Activated CD4-positive, alpha-beta T cell treated with anti-CD3 and anti-CD28 coated beads for 1 hour (primary cell): ENCODE measurements at places on chromosomes 2 and 18.

GRCh38 chr2:67570611-67571010, 173.5 kb downstream of the ETAA1 start:
- no peak for DNase-seq

GRCh38 chr2:191885098-191885497, 38.2 kb upstream of the CAVIN2 start:
- no peak for DNase-seq

- peak; percentile 62 for DNase-seq
These were observed at the start of gene ASTL for GRCh38 chr2:96138179-96139145. Gene ASTL (minus strand): TSS chr2:96138502. CDS start chr2:96138436, 66 bp downstream.

DNA sequence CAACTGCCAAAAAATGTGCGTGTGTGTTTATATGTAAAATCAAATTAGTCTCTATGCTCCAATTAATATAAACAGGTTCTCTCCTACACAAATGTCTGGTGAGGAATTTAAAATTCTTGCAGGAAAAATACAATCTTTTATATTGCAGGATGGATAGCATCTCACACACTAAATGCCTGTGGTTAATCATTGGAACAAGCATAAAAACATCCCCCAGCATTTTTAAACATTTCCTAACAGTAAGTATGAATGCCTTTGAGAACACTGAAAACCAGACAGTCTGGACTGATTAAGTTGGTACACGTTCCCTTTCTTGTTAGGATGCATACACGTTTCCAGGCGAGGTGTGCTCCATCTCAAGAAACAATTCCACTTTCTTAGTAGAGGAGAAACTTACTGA, 29.9 kb upstream of the PDE1A start:
- no peak for DNase-seq

GRCh38 chr2:236703373-236703709, 133.7 kb downstream of the ACKR3 start:
- DNase-seq = no peak

GRCh38 chr2:165567273-165567672, 97.8 kb downstream of the CSRNP3 start:
- DNase-seq = no peak

- no peak for DNase-seq
These were observed 1356.8 kb upstream of the CRIM1 start for GRCh38 chr2:34998741-34999140.

DNA sequence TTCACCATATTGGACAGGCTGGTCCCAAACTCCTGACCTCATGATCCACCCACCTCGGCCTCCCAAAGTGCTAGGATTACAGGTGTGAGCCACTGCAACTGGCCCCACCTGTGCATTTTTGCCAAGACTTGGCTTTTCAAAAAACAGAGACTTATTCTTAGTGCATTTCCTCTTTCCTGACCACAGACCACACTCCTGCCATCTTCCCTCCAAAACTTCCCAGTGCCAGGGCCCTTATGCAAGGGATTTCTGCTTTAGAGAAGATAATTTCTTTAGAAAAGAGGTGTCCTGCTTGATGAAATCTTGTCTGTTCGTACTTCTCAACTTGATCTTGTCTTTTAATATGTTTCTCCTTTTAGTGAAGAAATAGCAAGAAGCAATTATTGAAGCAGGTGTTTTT, 98.8 kb upstream of the ZNF516 start:
- DNase-seq = no peak

DNA sequence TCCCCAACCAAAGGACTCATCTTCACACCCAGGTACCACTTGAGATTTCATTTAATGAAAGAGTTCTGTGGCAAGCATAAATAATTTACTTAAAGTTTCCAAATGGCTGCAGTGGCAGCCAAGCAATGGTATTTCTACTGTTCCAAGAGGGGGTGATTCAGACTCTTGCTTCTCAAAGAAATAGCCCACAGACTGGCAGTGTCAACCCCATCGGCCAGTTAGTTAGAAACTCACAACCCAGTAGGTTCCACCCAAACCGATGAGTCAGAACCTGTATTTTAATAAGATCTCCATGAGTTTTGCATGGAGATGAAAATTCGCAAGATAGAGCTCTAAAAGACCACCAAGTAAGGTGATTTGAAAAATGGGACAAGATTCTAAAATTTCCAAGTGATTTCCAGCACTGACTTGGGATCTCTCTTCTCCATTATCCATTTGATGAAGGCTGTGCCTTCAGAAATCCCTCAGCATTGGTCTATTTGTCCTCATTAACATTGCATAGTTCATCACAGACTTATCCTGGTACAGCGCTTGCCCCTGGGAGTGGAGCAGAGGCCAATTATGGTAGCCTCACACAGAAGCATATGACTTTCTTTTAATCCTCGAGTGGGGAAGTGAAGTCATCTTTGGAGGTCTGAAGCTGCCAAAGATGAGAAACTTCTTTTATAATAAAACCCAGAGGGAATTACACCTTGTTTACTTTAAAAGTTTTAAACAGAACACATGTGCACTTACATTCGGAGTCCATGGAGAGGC, 361.4 kb upstream of the ID2 start:
- DNase-seq = no peak

DNA sequence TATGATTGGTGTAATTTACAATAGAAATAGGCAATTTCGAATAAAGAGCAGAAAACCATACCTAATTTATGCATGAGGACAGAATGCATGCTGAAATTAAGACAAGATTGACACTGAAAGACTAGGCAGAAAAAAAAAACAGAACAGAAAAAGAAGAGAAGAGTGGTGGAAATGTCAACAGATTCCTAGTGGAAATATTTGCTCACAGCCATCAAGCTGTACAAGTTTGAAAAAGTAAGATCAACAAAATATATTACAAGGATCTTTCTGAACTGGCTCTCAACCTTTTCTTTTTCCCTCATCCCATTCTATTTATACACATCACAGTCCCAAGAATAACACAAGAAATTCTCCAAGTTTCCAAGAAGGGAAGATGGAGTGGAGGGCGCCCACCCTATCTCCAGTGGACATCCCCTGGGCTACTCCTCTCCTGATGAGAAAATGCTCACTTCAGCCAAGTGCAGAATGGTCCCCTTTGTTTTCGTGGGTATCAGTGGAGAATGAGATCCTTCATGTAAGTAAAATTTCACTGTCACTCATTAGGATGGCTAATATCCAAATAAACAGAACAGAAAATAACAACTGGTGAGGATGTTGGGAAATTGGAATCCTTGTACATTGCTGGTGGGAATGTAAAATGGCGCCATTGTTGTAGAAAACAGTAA, 51.0 kb upstream of the ZNF532 start:
- DNase-seq = no peak

GRCh38 chr18:48991319-48991660, 40.5 kb upstream of the SMAD7 start:
- DNase-seq = no peak

DNA sequence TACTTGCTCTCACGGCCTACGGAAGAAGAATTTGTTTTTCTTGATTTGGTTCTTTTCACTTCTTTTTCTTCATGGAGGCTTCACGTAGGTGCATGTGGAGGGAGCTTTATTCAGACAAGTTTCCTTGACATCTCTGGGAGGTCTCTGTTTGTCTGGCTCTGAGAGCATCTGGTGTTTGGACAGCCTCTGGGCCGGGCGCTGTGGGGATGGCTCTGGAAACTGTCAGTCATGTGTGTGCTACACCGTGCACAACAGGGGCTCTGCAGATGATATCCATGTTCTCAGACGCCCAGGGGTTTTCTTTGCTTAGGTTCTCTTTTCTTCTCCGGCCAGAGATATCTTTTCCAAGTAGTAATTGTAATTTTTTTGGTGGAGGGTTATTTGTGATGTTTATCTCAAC, 130.7 kb downstream of the SH3RF3 start:
- DNase-seq = no peak

- no peak for DNase-seq
These were observed 107.8 kb upstream of the TPO start for GRCh38 chr2:1305342-1306013.

DNA sequence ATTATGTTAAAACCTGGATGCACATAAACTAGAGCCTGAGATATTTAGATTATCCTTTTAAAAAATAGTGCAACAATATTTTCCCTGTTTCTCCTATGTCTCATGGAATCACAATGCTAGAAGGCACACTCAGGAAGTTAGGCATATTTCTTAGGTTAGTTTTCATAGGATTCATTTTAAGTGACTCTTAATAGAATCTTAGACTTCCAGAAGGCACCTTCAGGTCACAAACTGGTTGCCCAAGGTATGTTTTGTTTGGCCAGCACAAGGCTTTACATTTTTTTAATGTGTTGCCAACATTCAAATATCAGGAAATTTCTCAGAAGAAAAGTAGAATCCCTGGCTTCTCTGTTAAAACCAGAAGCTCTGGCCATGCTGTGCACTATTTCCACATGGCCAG, 129.3 kb downstream of the LNPK start:
- DNase-seq = no peak

DNA sequence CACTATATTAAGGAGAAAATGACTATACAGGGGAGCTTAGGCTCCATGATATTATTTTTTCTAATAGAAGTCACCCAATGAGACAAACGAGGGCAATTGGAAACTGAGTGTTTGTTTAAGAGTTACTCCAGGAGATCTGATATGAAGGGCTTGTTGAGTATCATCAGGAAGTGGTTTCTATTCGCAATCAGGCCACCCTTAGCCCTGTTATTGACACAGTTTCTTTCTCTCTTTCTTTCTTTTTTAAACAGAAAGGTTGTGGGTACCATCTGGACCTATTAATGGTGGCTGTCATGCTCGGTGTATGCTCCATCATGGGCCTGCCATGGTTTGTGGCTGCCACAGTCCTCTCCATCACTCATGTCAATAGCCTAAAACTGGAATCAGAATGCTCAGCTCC, 117.3 kb downstream of the DPP4 start:
- DNase-seq = no peak

DNA sequence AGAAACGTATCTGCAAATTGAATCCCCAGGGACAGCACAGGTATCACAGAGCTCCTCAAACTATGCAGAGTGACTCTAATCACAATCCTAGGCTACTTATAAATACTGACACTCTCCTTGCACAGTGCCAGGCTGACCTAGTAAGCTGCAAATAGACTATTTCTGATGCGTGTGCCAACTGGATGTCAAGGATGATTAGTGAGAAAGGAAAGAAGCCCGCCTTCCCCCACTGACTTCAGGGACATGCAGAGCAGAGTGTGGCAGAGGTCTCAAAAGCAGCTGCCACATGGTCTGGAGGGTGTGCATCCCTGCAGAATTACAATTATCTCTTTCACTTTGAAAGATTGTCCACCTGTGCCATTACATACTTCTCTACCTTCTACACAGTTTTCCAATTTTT, 235.6 kb downstream of the CPS1 start:
- no peak for DNase-seq

DNA sequence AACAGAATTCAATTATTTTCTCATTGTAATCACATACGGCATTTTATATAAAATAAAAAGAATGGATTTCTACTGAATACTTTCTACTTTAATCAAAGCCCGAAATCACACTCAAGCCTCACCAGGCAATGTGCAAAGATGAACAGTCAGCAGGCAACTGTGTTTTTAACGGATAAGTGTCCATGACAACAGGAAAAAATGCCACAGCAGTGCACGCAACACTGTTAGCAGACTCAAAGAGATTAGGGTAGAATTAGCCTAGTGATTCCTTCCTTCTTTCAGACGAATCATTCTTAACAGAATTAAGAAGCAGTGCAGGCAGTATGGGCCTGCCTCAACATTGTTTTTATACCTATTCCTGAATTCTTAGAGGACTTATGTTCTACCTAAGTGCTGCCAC, 135.6 kb downstream of the CDH2 start:
- no peak for DNase-seq

DNA sequence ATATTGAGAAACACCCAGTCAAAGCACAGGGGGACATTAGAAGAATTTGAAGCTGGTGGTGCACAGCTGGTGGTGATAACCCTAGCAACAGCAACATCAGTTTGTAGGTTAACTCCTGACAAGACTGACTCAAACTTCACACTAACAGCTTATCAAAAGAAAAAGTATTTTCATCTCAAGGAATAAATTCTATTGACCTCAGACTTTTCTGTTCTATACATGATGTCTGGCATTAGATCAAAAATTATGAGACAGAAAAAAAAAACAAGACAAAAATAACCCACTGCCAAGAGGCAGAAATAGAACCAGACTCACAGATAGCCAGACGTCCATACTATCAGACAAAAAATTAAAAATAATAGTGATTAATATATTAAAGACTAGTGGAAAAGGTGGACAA, 126.1 kb downstream of the COL6A3 start:
- DNase-seq = no peak

DNA sequence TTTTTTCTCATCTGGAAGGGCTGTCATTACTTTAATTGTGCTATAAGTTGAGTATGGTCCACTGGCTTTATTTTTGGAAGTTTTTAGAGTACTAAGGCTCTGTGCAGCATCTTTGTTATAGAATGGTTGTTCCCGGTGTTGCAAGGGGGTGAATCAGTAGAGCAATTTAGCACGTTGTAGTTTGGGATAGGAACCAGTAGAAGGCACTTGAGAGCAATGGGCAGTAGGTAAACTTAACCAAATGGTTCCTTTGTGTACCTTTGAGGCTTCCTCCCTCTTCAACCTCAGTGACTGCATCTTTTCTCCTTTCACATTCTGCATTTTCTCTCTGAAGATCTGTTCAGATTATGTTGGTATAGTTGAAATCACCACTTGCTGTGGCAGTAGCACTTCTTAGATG, 238.2 kb upstream of the SYT4 start:
- DNase-seq = no peak

GRCh38 chr2:8679827-8680731, 1.8 kb upstream of the ID2 start:
- DNase-seq = no peak

GRCh38 chr2:51093016-51093415, 61.1 kb upstream of the NRXN1 start:
- no peak for DNase-seq

DNA sequence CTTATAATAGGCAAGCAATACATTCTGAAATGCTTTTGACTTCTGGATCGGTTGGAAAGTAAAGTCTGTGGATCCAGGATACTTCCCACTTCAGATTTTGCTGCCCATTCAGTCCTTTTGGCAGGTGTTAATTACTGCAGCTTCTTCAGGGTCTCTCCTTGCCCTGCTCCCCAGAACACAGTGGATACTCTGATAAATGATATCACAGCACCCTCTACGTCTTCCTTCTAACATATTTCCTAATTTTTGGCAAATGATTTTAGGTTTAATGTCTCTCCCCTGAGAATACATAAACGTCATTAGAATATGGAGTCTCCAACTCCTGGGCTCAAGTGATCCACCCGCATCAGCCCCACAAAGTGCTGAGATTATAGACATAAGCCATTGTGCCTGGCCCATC, 249.8 kb downstream of the NYAP2 start:
- no peak for DNase-seq

DNA sequence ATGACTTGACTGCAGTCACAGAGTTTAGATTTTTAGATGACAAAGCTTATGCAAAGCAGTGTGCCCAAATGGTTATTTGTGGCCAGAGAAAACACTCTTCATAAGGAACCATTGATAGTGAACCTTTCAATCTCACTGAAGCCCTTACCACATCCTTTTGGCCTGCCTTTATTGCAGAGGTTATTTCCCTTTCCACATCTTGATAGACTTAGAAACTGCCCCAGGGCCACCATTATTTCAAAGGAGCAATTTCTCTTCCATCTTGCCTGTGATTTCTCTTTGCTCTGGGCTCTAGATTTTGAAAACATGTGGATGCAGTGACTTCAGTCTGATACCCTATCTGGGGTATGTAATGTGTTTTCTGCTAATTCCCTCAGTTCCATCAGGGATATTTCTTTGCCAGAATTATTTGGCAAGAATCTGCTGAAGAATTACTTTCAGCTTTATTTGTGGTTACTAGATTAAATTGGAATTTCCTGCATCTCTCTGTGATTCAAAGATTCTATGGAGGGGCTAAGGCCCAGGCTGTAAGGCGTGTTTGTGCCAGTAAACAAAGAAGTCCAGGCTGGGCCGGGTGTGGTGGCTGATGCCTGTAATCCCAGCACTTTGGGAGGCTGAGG, 51.0 kb downstream of the MOGAT1 start:
- DNase-seq = no peak

GRCh38 chr2:70920367-70920715, 15.4 kb upstream of the ATP6V1B1 start:
- DNase-seq = no peak
